ENCODE measurements at places on chromosomes 5 and 9. TPM values are rescaled to one million over a fixed set of nuclear protein-coding genes. Genes with fewer than 3 reads are reported as not detected.
A peak's percentile ranks its signal among the peaks of the same experiment; 100 is the strongest.

DNA sequence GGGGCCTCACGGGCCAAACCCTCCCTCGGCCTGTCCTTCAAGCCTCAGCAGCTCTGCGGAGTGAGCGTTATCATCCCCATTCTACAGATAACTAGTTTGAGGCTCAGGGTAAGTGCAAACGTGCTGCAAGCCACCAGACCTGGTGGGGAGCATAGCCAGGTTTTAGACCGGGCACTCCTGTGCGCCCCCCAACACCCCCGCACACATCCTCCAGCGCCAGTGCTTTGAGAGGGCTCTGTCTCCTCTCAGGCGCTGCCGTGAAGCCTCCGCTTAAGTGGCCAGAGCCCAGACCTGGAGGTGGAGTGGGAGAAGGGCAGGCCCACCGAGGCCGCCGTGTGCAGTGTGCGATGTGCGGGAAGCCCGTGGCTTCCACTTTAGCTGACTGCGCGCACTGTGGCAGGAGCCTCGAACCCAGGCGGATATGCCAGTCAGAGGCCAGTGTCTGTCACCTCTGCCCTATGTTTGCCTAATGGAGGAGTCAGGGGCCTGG, 1.6 kb upstream of the MGAT1 start:
- peaks cover 15% of the 10 kb centered on the region for H3K4me1 ChIP-seq
- no peak overlapping the region for H3K27ac ChIP-seq
- H3K4me3 ChIP-seq: peak overlapping the region; percentile 22
- no peaks in the 10 kb centered on the region for H3K27me3 ChIP-seq
- DNase-seq: no peak

- H3K4me1 ChIP-seq: no peaks in the 10 kb centered on the region
- no peaks in the 10 kb centered on the region for H3K27me3 ChIP-seq
- DNase-seq: no peak
- H3K27ac ChIP-seq: no peak overlapping the region
- peaks cover 50% of the 10 kb centered on the region for H3K36me3 ChIP-seq
Measured at GRCh38 chr9:89313842-89314241, 2.8 kb downstream of the CKS2 start.

GRCh38 chr9:104068546-104068945, 25.6 kb upstream of the SMC2 start:
- no peak overlapping the region for H3K4me3 ChIP-seq
- H3K27ac ChIP-seq: no peak overlapping the region
- H3K27me3 ChIP-seq: no peaks in the 10 kb centered on the region
- no peaks in the 10 kb centered on the region for H3K4me1 ChIP-seq

GRCh38 chr5:96961053-96961452, 25.2 kb downstream of the LNPEP start:
- no peaks in the 10 kb centered on the region for H3K4me1 ChIP-seq
- H3K27me3 ChIP-seq: no peaks in the 10 kb centered on the region
- H3K27ac ChIP-seq: no peak overlapping the region
- DNase-seq: no peak
- H3K36me3 ChIP-seq: no peaks in the 10 kb centered on the region
- no peak overlapping the region for H3K4me3 ChIP-seq

DNA sequence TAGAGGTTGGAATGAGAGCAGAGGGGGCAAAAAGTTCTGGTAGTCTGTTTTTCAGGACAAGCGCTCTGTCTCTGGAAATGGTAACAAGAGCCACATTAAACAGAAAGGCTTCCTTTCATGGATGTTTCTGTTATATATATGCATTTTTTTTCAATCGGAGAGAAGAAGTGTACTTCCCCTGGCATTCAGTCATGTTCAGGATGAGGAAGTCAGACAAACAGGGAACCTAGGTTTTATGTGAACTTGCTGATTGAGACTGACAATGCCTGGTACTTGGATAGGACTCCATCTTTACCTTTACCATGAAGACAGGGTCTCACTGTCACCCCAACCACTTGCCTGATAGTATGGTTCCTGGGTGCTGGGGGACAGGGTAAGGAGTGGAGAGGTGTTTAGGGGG, 30.1 kb upstream of the ZBED3 start:
- no peaks in the 10 kb centered on the region for H3K4me1 ChIP-seq
- H3K27me3 ChIP-seq: no peaks in the 10 kb centered on the region
- no peak overlapping the region for H3K4me3 ChIP-seq
- no peak overlapping the region for H3K27ac ChIP-seq
- DNase-seq: no peak
- H3K36me3 ChIP-seq: peaks cover 13% of the 10 kb centered on the region

- no peak overlapping the region for H3K27ac ChIP-seq
- peaks cover 8% of the 10 kb centered on the region for H3K4me1 ChIP-seq
- H3K4me3 ChIP-seq: no peak overlapping the region
- H3K36me3 ChIP-seq: no peaks in the 10 kb centered on the region
- H3K27me3 ChIP-seq: no peaks in the 10 kb centered on the region
Measured at GRCh38 chr5:7078901-7079300, 317.0 kb upstream of the ADCY2 start.

DNA sequence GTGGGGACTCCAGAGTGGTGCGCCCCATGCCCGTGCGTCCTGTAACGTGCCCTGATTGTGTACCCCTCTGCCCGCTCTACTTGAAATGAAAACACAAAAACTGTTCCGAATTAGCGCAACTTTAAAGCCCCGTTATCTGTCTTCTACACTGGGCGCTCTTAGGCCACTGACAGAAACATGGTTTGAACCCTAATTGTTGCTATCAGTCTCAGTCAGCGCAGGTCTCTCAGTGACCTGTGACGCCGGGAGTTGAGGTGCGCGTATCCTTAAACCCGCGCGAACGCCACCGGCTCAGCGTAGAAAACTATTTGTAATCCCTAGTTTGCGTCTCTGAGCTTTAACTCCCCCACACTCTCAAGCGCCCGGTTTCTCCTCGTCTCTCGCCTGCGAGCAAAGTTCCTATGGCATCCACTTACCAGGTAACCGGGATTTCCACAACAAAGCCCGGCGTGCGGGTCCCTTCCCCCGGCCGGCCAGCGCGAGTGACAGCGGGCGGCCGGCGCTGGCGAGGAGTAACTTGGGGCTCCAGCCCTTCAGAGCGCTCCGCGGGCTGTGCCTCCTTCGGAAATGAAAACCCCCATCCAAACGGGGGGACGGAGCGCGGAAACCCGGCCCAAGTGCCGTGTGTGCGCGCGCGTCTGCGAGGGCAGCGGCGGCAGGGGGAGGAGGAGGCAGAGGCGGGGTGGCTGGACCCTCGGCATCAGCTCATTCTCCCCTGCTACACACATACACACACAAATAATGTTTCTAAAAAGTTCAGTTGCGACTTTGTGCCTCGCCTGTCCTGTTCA, 668 bp downstream of the GLIS3 start:
- H3K4me3 ChIP-seq: peak overlapping the region; percentile 95
- peaks cover 16% of the 10 kb centered on the region for H3K27me3 ChIP-seq
- H3K27ac ChIP-seq: no peak overlapping the region
- DNase-seq: peak; percentile 45

DNA sequence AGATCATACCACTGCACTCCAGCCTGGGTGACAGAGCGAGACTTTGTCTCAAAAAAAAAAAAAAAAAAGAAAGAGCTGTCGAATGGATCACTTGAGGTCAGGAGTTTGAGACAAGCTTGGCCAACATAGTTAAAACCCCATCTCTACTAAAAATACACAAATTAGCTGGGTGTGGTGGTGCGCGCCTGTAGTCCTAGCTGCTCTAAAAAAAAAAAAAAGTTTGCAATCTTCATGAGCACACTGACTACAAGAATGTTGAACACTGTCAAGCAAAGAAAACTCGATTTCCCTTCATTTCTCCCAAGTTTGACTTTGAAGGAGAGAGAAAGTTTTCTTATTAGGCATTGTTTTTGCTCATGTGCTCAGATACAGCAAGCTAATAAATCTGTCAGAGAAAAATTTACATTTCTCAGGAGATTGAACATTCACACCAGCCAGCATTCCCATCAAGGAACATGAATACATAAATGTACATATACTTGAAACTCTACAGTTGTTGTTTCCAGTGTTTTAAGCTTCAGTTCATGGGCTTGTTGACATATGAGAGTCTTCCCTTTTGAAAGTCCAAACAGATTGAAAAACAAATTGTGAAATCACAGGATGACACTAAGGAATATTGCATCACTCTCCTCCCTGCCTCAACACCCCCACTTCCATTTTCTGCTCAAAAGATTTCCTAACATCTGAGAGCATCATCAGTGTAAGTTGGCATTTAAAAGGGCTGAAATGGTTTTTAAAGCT, 81.8 kb downstream of the ARRDC3 start:
- no peak overlapping the region for H3K4me3 ChIP-seq
- no peaks in the 10 kb centered on the region for H3K4me1 ChIP-seq
- H3K36me3 ChIP-seq: no peaks in the 10 kb centered on the region
- no peaks in the 10 kb centered on the region for H3K27me3 ChIP-seq

- H3K27me3 ChIP-seq: no peaks in the 10 kb centered on the region
- no peak for DNase-seq
- H3K4me3 ChIP-seq: no peak overlapping the region
Measured at GRCh38 chr5:14528115-14528514, 53.5 kb upstream of the OTULINL start.

GRCh38 chr5:67272453-67273130, 76.0 kb upstream of the CD180 start:
- no peak overlapping the region for H3K27ac ChIP-seq
- DNase-seq: no peak
- no peaks in the 10 kb centered on the region for H3K27me3 ChIP-seq
- H3K4me3 ChIP-seq: no peak overlapping the region
- H3K4me1 ChIP-seq: no peaks in the 10 kb centered on the region

DNA sequence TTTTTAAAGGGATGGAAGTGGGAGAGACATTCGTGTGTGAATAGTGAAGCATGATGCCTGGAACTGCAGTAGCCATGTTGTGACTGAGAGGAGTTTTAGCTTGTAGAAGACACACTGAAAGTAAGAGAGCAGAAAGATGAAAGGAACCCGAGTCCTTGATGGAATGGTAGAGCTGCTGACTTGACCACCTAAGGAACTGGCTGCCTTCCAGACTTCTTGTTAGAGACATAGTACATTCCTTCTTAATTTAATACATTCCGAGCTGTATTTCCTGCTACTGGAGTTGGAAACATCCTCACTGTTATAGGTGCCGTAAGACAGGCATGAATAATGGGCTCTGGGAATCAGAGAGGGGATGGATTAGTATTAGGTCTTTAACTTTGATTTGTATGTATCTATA, 7.4 kb downstream of the CER1 start:
- no peak overlapping the region for H3K4me3 ChIP-seq
- no peak overlapping the region for H3K27ac ChIP-seq
- DNase-seq: no peak
- H3K27me3 ChIP-seq: no peaks in the 10 kb centered on the region

GRCh38 chr5:73030995-73031394, 75.2 kb downstream of the FCHO2 start:
- H3K27ac ChIP-seq: peak overlapping the region; percentile 74
- no peaks in the 10 kb centered on the region for H3K27me3 ChIP-seq
- no peaks in the 10 kb centered on the region for H3K4me1 ChIP-seq
- H3K36me3 ChIP-seq: no peaks in the 10 kb centered on the region
- peak; percentile 45 for DNase-seq
- H3K4me3 ChIP-seq: no peak overlapping the region

DNA sequence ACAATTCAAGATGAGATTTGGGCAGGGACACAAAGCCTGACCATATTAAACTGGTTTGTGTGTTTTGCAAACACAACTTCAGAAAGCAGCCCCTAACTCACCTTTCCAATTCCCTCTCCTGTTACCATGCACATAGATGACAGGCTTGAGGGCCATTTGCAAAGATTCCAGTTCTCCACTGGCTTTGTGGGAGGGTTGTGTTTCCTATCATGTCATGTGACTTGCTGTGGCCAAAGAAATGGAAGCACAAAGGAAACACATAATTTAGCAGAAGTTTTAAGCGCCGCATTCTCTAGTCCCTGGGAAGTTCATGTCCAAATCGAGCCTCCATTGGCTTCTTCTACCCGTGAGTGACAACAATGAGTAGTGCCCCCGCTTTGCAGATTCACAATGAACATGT, 57.9 kb upstream of the CDH6 start:
- no peak for DNase-seq
- H3K27me3 ChIP-seq: no peaks in the 10 kb centered on the region
- no peaks in the 10 kb centered on the region for H3K4me1 ChIP-seq
- H3K27ac ChIP-seq: no peak overlapping the region
- no peaks in the 10 kb centered on the region for H3K36me3 ChIP-seq
- H3K4me3 ChIP-seq: no peak overlapping the region

- H3K27me3 ChIP-seq: peaks cover 14% of the 10 kb centered on the region
- H3K27ac ChIP-seq: no peak overlapping the region
- peaks cover 13% of the 10 kb centered on the region for H3K4me1 ChIP-seq
- DNase-seq: no peak
- no peaks in the 10 kb centered on the region for H3K36me3 ChIP-seq
Measured at GRCh38 chr5:139647506-139648204, 494 bp upstream of the CXXC5 start.

DNA sequence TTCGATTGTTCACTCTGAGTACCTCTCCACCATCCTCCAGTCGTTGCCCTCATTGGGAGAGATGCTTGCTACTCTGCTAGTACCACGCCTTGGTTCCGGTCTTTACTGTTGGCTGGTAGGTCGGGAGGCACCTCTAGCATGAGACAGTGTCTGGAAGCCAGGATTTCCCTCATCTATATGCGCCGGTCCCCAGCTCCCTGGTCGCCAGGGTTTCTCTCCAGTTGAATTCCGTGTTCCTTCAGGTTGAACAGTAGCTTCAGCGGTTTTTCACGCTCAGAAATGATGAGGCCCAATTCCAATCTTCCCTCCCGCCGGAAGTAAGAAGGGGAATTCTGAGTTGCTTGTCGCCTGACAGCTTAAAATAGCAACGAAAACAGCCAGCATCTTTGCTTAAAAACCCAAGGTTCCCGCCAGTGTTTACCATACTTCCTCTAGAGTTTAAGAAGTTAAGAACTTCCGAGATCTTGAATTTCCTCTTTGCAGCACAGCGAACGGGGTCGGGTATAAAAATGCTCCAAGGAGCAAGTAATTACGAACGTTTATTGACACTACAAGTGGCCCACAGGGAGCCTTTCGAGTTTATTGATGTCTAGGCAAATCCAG, 1.3 kb upstream of the ST8SIA4 start:
- H3K36me3 ChIP-seq: no peaks in the 10 kb centered on the region
- no peak overlapping the region for H3K27ac ChIP-seq
- peaks cover 40% of the 10 kb centered on the region for H3K27me3 ChIP-seq
- DNase-seq: peak; percentile 32

DNA sequence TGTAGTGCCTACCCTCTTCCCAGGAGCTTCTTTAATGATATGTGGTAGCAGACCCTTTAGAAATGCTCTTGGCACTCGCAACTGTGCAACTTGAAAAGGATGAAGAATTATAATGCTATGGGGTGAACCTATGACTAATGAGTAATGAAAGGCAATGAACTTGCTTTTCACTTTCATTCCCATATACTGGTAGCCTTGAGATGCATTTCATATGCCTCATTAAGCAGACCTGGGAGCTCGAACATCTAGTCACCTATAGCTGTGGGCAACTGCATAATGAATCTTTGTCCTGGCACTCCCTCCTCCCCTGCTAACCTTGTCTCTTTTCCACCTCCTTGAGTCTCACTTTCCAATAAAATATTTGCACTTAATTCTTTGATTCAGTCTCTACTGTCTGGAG, 605.9 kb upstream of the DAB2 start:
- H3K4me3 ChIP-seq: no peak overlapping the region
- DNase-seq: no peak
- no peaks in the 10 kb centered on the region for H3K4me1 ChIP-seq

Gene SHISAL2B
- 5.0 TPM for total RNA-seq

Gene OGN
- not detected for total RNA-seq

Gene SOHLH1
- not detected for total RNA-seq

Gene TLE1
- total RNA-seq: 75.1 TPM

Gene OTP
- total RNA-seq: not detected

Gene SPATA31A3
- 0.35 TPM for total RNA-seq
